ENCODE measurements at places on chromosomes 2 and 18.

DNA sequence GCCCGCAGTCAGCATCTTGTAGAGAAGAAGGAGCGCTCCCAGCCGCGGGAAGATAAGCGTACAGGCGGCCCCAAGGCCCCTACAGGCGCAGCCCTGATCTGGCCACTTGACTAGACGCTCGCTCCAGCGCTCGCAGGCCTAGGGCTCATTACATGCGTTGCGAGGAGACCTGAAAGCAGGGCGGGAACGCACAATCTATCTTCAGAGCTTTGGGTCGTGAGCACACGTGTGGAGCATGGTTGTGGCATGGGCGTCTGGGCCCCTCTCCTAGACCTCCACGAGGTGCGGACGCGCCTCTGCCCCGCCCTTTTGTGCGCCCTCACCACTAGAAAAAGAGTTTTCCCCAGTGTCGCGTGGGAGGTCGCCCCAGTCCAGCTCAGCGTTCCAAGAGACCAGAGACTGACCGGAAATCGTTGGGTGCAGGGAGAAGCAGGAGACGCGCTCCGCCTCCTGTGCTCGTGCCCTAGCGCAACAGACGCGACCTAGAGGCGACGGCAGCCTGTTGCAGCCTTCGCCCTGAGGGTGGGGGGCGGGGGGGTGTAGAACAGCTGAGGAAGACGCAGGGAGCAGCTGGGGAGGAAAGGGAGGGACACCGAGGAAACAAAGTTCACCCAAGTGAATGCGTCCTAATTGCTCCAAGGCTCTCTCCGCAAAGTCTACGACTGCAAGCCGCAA, 12.6 kb downstream of the NR4A2 start:
- DNase-seq, result no peak

DNA sequence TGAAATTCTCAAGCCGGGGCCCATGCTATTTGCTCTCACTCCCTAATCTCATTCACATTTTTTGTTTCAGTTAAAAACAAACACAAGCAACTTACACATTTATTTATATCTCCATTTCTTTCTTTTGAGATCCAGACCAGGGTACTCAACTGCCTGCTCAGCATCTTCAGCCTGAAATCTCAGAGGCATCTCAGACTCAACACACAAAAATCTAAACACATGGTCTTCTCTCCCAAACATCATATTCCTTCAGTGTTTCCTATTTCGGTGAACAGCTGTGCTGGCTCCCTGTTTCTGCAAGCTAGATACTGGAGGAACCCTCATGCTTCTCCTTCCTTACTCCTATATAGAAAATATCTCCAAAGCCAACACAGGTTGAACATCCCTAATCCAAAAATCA, 11.3 kb upstream of the RTTN start:
- DNase-seq, result no peak

- no peak for DNase-seq
These were observed 36.6 kb upstream of the IKZF2 start for GRCh38 chr2:213187833-213188532.

DNA sequence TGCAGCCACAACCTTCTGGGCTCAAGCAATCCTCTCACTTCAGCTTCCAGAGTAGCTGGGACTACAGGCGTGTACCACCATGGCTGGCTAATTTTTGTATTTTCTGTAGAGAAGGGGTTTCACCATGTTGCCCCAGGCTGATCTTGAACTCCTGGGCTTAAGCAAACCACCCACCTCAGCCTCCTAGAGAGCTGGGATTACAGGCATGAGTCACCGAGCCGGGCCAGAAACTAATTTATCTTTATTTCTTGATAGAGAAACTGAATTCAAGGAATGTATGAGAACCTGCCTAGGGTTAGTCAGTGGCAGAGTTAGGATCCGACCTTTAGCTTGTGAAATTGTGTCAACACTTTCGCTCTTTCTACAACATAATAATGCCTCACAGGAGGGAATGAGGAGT, 19.3 kb upstream of the ITGAV start:
- no peak for DNase-seq

DNA sequence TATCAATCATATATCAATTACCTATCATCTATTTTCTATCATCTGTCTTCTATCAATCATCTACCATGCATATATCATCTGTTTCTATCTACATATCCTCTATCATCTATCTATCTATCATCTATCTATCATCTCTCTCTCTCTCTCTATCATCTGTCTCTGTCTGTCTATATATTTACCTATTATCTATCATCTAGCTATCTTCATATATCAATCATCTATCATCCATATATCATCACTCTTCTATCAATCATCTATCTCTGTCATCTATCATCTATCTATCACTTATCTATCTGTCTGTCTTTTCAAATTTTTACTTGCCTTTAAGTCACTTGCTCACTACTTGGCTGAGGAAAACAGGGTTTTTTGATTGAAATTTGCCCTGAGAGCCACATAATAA, 592.3 kb downstream of the DCDC2C start:
- DNase-seq, result no peak

DNA sequence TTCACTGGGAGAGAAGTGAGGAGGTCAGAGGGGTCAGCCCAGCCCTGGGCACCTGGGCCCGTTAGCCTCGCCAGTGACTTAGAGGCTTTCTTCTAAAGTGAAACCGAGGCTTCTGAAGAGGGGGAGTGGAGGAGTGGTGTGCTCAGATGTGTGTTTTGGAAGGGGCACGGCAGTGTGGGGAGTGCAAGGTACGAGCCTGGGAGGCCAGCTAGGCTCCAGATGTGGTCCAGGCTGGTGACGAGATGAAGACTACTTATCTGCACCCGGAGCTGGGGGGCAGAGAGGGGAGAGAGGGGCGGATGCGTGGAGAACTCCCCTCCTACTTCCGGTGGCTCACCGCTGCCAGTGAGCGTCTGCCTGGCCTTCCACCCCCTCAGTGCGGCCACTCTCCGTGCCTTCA, 371.3 kb upstream of the HS6ST1 start:
- DNase-seq, result no peak

DNA sequence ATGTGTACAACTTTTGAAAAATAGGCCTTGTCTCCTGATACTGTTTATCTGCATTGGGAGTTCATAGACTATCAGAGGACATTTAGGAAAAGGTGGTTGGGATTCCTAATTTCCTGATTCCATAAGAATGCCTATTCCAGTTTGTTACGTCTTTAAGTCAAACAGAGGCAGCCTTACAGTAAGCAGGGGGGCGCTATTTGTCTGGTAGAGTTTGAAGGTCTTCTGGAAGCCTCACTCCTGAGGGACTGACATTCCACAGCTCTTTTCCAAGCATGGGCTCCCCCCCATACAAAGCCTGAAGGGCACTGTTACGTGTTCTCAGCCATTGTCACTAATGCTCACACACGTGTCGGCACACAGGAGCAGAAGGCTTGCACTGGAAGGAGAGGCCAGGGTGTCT, 154.3 kb downstream of the PTGR3 start:
- no peak for DNase-seq

DNA sequence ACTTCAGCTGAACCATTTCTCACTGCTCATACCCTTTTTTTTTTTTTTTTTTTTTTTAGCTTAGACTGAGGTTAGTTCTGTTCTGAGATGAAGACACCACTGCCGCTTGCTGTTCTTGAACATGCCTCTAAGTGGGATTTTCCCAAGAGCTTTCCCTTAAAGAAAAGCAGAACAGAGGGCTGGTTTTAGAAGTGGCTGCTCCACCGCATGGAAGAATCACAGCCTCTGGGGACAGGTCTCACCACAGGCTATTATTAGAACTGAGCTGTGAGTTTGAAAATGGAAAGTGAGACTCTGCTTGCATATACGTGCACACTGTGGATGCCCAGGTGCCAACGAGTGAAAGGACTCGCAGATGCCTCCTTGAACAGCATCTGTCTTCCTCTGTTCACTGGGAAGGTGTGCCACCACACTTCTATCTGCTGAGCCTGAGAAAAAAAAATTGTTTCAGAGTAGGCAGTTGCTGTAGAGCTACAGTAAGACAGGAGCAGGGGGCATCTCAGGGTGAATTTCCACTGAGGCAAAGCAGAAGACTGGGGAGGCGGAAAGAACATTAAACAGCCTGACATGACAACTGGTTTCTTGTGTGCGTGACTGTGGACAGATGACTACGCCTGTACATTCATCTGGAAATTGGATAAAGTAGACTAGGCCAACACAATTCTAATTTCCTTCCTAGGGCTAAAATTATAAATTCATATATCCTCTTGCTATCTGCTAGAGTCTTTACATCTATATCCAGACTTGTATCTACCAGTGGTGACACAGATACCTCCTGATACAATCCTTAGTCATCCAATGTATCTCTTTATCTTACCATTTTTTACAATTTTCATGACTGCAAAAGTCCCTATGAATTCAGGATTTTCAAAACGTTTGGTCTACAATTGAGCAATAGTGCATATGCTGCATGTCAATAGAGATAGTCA, 1045.7 kb upstream of the CELF4 start:
- no peak for DNase-seq

GRCh38 chr2:160241251-160242137, 41.4 kb upstream of the ITGB6 start:
- peak; percentile 32 for DNase-seq

- no peak for DNase-seq
These were observed 899.5 kb upstream of the GYPC start for GRCh38 chr2:125756431-125756830.

GRCh38 chr2:112048887-112049286, 6.2 kb upstream of the TMEM87B start:
- no peak for DNase-seq

GRCh38 chr2:44952806-44953498, 11.4 kb downstream of the SIX3 start:
- DNase-seq, result no peak

- no peak for DNase-seq
These were observed 223.3 kb downstream of the SH3RF3 start for GRCh38 chr2:109352056-109352897.

DNA sequence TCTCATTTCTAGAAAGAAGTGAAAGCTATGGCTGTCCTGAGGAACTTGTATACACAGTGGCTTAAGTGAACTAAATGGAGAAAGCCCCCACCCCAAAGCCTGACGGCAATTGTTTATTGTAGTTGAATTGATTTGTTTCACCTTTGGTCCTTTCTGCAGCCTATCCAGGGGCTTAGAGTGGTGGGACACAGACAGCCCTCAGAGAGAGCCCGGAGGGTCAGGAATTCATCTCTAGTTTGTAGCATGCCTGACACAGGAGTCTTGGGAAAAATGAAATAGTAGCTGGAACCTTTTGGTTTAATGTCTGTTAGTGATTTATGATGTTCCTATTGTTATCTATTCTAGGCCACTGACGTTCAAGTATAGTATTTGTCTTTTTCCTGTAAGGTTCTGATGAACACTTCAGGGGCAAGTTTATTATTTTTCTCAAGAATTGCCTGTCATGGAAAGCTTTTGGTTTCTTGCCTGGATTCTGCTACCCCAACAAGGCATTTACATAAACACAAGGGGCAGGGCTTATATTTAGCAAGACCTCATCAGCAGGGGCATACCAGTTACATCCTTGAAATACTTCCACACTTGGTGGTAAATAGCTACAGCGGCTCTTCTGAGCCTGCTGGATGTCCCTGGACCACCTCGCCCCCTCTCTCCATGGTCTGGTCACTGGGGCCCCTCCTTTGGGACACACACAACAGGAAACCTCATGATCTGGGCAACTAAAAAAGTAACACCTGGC, 44.4 kb downstream of the KCNE4 start:
- no peak for DNase-seq

DNA sequence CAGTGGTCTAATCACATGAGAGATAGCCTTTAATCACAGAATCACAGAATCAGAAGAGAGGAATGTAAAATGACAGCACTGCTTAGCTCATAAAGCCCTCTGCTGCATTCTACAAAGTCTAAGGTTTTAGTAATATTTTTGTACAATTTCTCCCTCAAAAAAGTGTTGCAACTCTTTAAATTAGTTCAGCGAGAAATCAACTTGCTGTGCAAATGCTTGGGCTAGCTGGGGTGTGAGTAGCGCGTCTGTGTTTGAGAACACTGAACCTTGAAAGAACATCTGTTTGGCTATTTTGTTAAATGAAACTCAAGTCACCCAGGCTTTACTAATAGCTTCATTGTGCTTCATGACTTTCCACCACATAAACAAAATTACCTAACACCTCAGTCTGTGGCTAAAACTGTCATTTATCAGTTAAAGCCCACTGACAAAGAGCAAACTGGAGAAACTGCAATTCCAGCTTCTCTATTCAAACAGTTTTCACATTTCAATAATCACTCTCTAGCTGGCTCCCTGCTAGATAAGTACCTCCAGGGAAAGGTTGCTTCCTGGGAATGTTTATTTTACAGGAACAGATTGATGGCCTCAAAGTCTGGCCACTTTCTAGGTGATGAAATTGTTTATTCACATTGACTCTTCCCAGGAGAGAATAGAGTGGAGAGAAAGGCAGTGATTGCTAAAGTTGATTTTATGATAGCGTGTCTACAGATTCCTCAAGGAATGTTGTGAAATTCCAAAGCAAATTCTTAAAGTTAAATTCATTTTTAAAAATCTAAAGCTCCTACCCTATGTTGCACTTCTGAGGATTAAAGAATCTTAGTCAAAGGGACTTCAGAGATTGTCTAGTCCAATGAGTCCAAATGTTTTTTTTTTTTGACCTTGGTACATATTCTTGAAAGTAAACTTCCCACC, 36.0 kb upstream of the STAT1 start:
- DNase-seq, result no peak

GRCh38 chr2:217741381-217741955, 261.3 kb downstream of the TNS1 start:
- no peak for DNase-seq

DNA sequence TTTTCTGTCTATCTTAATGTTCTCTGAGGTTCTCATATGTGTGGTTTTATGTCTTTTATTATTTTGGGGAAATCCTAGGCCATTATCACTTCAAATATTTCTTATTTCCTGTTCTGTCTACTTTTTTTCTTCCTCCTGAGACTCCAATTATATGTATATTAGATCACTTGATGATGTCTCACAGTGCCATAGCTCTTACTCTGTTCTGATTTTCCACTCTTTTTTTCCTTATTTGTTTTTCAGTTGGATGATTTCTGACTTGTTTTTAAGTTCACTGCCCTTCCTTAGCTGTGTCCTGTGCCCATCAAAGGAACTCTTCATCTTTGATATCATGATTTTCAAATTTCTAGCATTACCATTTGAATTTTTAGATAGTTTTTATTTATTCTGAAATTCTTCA, 24.1 kb downstream of the FAM228B start:
- no peak for DNase-seq

DNA sequence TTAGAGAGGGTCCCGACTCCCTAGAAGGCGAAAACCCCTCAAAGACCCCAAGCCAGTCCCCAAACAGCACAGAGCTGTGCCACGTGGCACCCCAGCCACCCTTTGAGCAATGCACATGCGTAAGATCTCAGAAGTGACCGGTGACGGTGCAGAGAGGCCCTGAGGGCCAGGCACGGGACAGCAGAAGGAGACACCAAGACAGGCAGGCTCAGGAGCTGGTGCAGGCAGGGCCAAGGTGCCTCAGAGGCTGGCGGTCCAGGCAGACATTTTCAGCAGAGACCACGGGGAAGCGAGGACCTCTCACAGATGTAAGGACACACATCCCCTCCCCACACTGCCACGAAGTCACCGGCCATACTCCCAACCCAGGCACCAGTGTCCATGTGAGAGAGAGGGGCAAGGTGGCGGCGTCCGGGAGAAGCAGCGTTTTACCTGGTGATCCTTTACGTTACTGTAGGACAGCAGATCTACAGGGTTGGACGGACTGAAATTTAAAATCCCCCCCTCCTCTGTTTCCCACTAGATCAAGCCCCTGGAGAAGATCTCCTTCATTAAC, 2.0 kb upstream of the RAB17 start:
- no peak for DNase-seq

- peak; percentile 45 for DNase-seq
These were observed 104.0 kb downstream of the COBLL1 start for GRCh38 chr2:164737612-164738081.

Measured in amniotic stem cell (primary cell).